Activated naive CD8-positive, alpha-beta T cell treated with anti-CD3 and anti-CD28 coated beads, Interleukin-2, amount 50 U/mL, for 24 hours (primary cell): ENCODE measurements at places on chromosomes 2 and 18.
A peak's percentile ranks its signal among the peaks of the same experiment; 100 is the strongest.

DNA sequence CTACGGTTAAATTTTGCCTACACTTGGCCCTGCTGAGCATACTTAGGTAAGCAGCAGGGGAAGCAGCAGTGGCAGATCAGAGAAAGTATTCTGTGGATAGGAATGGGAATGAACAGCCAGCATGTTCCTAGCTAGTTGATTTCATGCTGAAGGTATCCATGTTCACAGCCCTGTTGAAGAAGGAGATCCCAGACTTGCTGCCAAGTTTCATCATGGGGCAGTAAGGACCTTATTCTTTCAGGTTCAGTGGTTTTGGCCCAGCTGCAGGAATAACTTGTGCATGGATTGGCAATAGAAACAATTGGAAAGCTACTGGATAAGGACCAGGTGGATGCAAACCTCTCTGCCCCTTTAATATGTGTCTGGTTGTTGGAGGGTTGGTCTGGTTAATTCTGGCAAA, 98.2 kb upstream of the TMEM178A start:
- no peaks in the 10 kb centered on the region for H3K27me3 ChIP-seq
- DNase-seq: no peak
- no peaks in the 10 kb centered on the region for H3K4me1 ChIP-seq

DNA sequence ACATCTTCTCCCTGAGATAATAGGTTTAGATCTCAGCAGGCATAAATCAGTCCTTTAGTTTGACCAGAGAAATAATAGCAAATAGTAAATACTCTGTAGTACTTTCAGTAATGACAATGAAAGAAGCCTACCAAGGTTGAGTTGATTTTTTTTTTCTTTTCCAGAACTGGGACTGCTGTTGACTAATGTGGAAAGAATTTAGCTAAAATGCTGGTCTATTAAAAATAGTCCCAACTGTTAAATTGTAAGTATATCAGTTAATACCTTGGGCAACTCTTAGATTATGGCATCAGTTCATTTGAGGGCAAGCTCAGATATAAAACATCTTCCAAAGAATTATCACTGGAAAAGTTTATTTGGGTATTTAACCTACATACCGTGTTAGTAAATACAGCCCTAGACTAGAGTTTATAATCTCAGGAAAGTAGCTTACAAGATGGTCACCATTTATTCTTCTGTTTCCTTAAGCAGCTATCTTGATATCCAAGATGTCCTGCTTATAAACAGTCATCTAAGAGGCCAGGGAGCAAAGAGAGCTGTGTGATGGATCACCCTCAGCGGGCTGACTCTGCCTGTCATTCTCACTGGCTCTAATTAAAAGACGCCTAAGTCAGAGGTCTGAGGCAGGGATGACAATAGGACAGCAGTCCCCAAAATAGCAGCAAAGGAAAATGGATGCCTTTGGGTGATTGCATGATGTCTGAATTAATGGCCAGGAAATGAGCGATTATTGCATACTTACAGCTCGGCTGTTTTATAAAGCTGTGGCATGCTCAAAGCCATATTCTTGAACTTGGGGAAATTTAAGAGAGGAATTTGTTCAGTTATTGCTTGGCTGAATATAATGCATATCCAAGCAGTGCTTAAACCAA, 121.3 kb downstream of the MTX2 start:
- H3K4me1 ChIP-seq: no peaks in the 10 kb centered on the region
- H3K4me3 ChIP-seq: no peak overlapping the region
- no peak for DNase-seq

DNA sequence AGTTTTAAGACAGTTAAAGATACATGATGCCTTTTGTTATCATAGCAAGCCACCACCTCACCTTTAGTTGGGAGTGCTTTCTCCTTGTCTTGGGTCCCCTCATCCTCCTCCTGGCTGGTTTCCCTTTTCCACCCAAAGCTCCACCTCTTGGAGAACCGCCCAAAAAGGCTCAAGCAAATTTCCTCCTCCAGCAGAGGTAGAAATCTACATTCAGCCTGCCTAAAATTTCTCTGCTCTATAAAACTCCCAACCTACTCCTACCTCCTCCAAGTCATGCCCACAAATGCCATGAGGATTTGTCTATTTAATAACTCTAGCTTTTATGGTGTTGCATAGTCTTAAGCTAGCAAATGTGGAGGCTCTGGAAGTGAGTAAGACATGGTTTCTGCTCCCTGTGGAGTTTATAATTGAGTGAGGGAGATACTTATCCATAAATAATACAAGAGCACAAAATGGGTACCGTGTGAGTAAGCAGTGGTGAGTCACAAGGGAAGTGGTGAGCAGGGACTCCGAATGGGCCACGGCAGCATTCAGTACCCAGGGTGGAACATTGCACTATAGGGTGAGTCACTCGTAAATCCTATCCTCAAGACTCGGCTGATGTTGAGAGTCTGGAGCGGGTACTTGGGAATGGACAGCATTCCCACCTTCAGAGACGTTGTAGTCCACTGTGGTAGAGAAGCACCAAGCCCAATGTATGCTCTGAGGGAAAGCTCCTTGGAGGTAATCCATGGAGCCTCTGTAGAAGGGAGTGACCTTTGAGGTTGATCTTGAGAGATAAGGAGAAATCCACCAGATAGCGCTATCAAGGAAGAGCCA, 146.3 kb downstream of the RTN4 start:
- no peak overlapping the region for H3K4me3 ChIP-seq
- H3K27ac ChIP-seq: no peak overlapping the region
- DNase-seq: peak; percentile 55
- H3K36me3 ChIP-seq: no peaks in the 10 kb centered on the region

DNA sequence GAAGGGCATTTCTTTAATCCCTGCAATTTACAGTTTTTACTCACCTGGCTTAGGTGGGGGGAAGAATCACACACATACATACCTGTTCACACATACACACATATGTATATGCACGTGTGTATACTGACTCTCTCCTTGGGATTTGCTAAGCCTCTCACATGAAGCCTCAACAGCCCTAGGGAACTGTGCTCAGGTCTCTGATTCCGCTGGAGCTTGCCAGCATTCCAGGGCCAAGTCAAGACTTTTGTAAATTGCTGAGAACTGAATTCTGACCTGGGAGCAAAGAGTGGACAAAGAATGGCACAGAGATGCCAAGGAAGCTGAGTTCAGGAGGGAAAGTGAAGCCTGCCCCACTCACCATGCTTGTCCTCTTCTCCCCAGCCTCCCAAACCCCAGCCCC, 177.3 kb downstream of the TMEM247 start:
- H3K27me3 ChIP-seq: no peaks in the 10 kb centered on the region
- no peaks in the 10 kb centered on the region for H3K4me1 ChIP-seq
- H3K27ac ChIP-seq: no peak overlapping the region
- no peaks in the 10 kb centered on the region for H3K36me3 ChIP-seq
- H3K4me3 ChIP-seq: no peak overlapping the region
- no peak for DNase-seq

- no peak overlapping the region for H3K4me3 ChIP-seq
- H3K27ac ChIP-seq: no peak overlapping the region
- H3K4me1 ChIP-seq: no peaks in the 10 kb centered on the region
Observed at GRCh38 chr2:199414465-199414864, 43.3 kb downstream of the SATB2 start.

DNA sequence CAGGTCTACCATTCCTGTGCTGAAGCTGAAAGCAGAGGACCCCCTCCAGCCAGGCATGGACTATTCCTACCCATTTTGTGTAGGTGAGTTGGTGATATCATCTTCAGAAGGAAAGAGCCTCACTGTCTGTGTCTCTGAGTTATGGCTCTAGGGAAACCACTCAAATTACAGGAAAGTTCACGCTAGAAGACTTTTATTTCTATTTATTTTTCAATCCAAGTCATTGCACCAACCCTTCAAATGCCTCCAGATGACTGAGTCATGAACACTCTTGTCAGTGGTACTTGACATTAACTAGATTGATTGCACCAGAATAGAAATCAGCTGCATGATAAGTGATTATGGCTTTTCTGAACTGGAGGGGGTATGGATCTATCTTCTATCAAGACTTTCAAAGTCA, 338.4 kb downstream of the MBD2 start:
- peaks cover 2% of the 10 kb centered on the region for H3K27me3 ChIP-seq
- H3K4me3 ChIP-seq: no peak overlapping the region
- H3K36me3 ChIP-seq: no peaks in the 10 kb centered on the region
- no peak for DNase-seq
- no peak overlapping the region for H3K27ac ChIP-seq
- H3K4me1 ChIP-seq: no peaks in the 10 kb centered on the region

- no peaks in the 10 kb centered on the region for H3K4me1 ChIP-seq
- no peak for DNase-seq
- no peak overlapping the region for H3K4me3 ChIP-seq
- no peaks in the 10 kb centered on the region for H3K27me3 ChIP-seq
- H3K27ac ChIP-seq: no peak overlapping the region
Observed at GRCh38 chr2:57965219-57965618, 81.4 kb upstream of the VRK2 start.

DNA sequence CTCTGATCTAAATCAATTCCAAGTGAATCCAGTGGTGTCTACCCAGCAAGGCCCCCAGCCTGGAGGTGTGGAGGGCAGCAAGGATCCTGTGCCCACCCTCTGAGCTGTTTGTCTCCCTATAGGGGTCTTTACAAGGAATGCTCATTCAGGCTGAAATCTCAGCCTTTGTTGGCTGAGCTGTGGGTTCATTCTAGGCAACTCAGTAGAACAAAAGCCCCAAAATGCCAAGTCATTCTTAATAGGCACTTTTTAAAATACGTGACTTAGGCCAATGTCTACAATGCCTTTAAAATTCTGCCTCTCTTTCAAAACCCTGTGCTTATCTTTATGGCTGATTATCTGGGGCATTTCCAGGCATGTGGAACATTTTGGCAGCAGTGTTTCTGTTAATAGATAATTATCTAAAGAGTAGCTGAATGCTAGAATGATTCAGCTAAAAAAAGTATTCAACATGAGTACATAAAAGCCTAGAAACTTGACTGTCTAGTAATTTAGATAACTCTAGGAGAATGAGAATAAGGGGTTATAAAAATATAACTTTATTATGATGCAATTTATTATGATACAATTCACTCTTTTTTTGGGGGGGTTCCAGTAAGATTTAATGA, 7.4 kb downstream of the UGT1A6 start:
- no peak for DNase-seq
- no peak overlapping the region for H3K27ac ChIP-seq
- H3K4me3 ChIP-seq: no peak overlapping the region
- no peaks in the 10 kb centered on the region for H3K36me3 ChIP-seq

- H3K27me3 ChIP-seq: no peaks in the 10 kb centered on the region
- H3K4me1 ChIP-seq: no peaks in the 10 kb centered on the region
- H3K36me3 ChIP-seq: no peaks in the 10 kb centered on the region
- H3K27ac ChIP-seq: no peak overlapping the region
- H3K4me3 ChIP-seq: no peak overlapping the region
Observed at GRCh38 chr18:67705748-67706147, 189.2 kb upstream of the DSEL start.

- no peak overlapping the region for H3K27ac ChIP-seq
- no peak overlapping the region for H3K4me3 ChIP-seq
- no peaks in the 10 kb centered on the region for H3K4me1 ChIP-seq
- H3K36me3 ChIP-seq: no peaks in the 10 kb centered on the region
- DNase-seq: no peak
- H3K27me3 ChIP-seq: no peaks in the 10 kb centered on the region
Observed at GRCh38 chr2:188130317-188130716, 161.4 kb upstream of the GULP1 start.

- DNase-seq: no peak
- H3K27ac ChIP-seq: no peak overlapping the region
- no peak overlapping the region for H3K4me3 ChIP-seq
- peaks cover 35% of the 10 kb centered on the region for H3K27me3 ChIP-seq
- no peaks in the 10 kb centered on the region for H3K36me3 ChIP-seq
Observed at GRCh38 chr2:26683583-26683982, 8.9 kb upstream of the KCNK3 start.

DNA sequence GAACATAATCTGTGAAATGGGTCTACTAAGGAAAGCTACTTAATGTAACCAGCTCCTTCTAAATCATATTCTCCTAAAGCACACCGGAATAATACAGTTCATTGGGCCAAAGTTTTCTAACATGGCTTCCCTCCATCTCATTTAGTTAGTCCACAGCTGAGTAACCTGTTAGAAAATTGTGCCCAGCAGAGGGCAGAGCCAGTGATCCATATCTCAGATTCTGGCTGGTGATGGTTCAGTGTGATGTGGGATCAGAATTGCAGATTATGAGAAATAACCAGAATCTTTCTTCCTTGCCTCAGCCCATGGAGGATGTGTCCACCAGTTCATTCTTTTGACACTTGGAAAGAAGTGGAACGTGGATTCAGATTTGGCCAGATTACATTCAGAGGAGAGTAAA, 9.4 kb upstream of the CTLA4 start:
- H3K27me3 ChIP-seq: no peaks in the 10 kb centered on the region
- H3K4me3 ChIP-seq: no peak overlapping the region
- H3K27ac ChIP-seq: peak overlapping the region; percentile 25
- no peak for DNase-seq

- peaks cover 30% of the 10 kb centered on the region for H3K36me3 ChIP-seq
- peak; percentile 63 for DNase-seq
- peak within 1 kb of the TSS; percentile 98 for H3K4me3 ChIP-seq
- H3K27me3 ChIP-seq: no peaks in the 10 kb centered on the region
Observed at GRCh38 chr2:26346454-26347053, at the start of gene ADGRF3. Gene ADGRF3, minus strand, starts transcription at chr2:26346789. Its CDS starts 555 bp downstream, at chr2:26346234.

DNA sequence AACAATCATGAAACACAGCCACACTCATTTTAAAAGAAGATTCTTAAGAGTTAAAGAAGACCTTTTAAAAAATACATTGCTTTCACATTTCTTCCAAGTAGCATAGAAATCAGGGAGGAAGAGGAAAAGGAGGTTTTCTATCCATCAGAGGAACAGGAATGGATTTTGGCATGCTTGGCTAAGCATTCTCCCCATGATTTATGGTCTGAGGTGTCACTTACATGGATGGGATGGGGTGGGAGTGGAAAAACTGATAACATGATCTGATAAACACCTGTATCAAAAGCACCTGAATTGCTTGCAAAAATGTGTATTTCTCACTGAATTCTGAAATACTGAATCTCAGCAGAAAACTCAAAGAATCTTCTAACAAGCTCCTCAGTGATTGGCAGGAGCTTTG, 265.9 kb downstream of the NRXN1 start:
- no peaks in the 10 kb centered on the region for H3K4me1 ChIP-seq
- H3K4me3 ChIP-seq: no peak overlapping the region
- no peaks in the 10 kb centered on the region for H3K36me3 ChIP-seq

GRCh38 chr2:135926605-135927004, 50.4 kb upstream of the MCM6 start:
- no peak for DNase-seq
- peaks cover 23% of the 10 kb centered on the region for H3K36me3 ChIP-seq
- H3K27ac ChIP-seq: no peak overlapping the region
- H3K27me3 ChIP-seq: no peaks in the 10 kb centered on the region
- H3K4me1 ChIP-seq: peaks cover 3% of the 10 kb centered on the region

DNA sequence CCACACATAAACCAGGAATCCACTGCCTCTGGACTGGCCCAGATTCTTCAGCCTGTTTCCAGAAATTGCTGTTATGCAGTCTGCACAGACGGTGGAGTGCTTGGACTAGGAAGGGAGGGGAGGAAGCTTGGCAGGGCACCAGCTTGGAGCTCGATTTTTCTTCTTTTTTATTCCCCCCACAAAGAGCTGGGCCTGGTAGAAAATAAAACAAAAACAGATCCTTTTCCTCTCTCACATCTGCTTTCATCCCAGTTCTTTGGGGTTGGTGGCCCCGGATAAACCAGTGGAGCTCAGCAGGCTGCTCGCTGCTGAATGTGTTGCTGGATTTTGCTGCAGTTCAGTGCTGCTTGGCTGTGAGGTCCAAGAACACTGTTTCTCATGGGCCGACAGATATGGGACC, 16.0 kb downstream of the LRRTM1 start:
- H3K4me3 ChIP-seq: no peak overlapping the region
- H3K27me3 ChIP-seq: no peaks in the 10 kb centered on the region
- no peak overlapping the region for H3K27ac ChIP-seq
- no peak for DNase-seq
- H3K36me3 ChIP-seq: no peaks in the 10 kb centered on the region
